ENCODE measurements at places on chromosomes 6 and 20. TPM values are rescaled to one million over a fixed set of nuclear protein-coding genes. Genes with fewer than 3 reads are reported as not detected.

The SLC17A1 gene
- not detected for total RNA-seq

The MYB gene
- 0.17 TPM for total RNA-seq

The CRISP3 gene
- total RNA-seq: not detected

The ADGRG6 gene
- total RNA-seq: 28.5 TPM

The BNIP5 gene
- not detected for total RNA-seq

The RAB44 gene
- total RNA-seq: 0.16 TPM

The CLDN20 gene
- total RNA-seq: not detected

The JARID2 gene
- total RNA-seq: 27.8 TPM

The LTB gene
- 0.17 TPM for total RNA-seq

The KHDC1L gene
- total RNA-seq: not detected

The TSPO2 gene
- not detected for total RNA-seq

The NPEPL1 gene
- total RNA-seq: 16.2 TPM

The BACH2 gene
- total RNA-seq: 4.5 TPM
